ENCODE measurements at places on chromosomes 1 and 21. TPM values are rescaled to one million over a fixed set of nuclear protein-coding genes. Genes with fewer than 3 reads are reported as not detected.

- DNase-seq = no peak
Observed at GRCh38 chr1:187936667-187937066, 1107.9 kb downstream of the PLA2G4A start.

DNA sequence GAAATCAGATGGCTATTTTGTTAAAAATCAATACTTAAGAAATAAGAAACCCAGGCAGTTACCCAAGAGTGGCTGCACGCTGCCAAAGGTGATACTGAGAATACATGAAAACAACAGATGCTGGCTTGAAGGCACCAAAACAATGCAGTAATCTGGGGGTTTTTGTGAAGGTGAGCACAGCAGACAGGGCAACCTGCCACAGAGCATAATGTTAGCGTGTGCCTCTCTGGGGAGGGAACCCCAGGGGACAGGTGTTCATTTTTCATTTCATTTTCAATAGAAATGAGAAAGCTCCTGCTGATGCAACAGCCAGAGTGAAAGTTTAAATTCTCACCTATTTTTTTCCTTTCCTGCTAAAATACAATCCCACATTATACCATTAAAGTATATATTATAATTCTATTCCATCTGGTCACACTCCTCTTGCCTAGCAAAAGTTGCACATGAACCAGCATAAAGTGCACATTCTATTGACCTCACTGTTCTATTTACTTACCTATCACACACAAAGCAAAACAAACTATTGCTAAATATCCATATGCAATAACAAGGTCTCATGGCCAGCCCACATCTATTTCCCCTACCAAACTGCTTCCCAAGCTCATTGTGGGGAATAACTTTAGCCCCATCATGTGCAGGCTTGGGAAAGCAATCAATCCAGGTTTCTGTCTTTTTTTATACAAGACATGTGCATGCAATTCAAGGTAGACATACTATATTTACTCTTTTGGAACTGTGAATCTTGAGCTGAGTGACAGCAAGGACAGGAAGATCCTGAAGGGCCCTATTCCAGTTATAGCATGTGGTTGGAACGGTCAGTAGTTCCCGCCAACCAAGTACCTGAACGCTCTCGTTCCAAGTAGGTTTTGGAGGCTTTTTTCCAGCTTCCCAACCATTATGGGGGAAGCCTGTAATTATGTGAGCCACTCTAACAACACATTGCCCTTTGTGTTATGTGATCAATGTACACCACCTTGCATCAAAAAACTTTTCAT, 173.6 kb downstream of the RERE start:
- DNase-seq = no peak

DNA sequence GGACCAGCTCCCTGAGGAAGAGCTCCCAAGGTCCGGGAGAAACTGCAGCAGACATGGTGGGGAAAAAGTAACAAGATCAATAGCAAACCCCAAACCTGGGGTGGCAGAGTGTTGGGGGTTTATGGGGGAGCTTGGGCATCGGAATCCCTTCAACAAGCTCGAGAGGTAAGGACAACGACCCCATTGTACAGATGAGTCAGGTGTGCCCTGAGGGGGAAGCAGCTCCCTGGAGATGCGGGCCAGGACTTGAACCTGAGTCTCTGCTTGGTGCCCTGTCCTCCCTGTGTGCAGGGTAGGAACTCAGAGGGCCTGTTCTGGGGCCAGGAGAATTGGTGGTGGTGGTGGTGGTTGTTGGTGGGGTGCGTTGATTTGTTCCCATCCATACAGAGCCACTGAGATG, 125.4 kb downstream of the PTPRU start:
- no peak for DNase-seq

GRCh38 chr1:219753914-219754313, 141.0 kb upstream of the ZC3H11B start:
- no peak for DNase-seq

DCDC2B gene
- total RNA-seq = not detected

OR6N1 gene
- not detected for total RNA-seq

All from progenitor cell of endocrine pancreas (in vitro differentiated cells).